ENCODE measurements at places on chromosomes 13 and 19. TPM values are rescaled to one million over a fixed set of nuclear protein-coding genes. Genes with fewer than 3 reads are reported as not detected.
A peak's percentile ranks its signal among the peaks of the same experiment; 100 is the strongest.

KIR2DL3 gene
- total RNA-seq = not detected

DNA sequence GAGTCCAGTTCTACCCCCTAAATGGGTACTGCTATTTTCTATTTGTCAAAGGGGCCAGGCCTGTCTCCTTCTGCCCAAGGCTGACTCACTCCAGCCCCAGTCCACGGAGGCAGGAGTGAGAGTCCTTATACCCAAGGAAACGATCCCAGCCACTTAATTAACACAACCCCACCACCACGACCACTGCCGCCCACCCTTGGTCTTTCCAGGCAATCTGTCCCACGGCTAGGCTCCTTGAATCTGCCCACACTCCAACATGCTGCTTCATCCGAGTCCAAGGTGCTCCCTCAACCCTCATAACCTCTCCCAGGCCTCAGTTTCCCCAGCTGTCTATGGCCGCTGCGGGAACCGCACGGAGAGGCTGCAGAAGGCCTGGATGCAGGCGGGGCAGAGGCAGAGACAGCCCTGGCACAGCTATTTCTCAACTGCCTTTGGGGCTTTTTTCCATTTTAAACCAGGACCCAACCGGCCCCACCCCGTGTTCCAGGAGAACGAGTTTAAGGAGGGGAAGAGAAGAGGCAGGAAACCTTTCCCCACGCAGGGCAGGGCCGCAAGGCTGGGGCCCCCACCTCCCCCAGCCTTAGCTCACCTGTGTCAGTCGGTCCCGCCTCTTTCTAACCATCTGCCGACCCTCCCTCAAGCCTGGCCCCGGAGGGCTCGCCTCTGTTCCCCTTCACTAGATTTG lies 746 bp downstream of the RAB3D start:
- peaks cover 21% of the 10 kb centered on the region for H3K4me1 ChIP-seq
- DNase-seq = no peak
- no peak overlapping the region for H3K27ac ChIP-seq
- H3K4me3 ChIP-seq = peak overlapping the region; percentile 72
- H3K27me3 ChIP-seq = no peaks in the 10 kb centered on the region

EFNB2 gene
- total RNA-seq = 0.14 TPM

TUBA3C gene
- total RNA-seq = not detected

PLPPR3 gene
- not detected for total RNA-seq

DNA sequence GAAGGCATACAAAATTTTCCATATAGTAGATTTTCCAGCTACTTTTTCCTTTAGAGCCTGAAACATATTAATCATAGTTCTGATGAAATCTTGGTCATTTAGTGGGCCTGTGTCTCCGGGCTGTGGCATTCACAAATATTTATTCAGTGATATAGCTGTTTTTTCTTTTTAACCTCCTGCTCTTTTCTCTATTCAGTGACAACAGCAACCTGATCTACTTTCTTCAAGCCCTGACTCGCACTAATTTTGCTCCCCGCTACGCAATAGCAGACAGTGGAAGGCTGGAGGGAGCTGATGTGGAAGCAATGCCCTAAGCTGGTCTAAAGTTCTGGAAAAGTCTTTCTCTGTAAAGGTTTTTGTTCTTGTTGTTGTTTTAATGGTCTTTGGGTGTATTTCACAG lies 289.7 kb downstream of the SLITRK6 start:
- H3K27me3 ChIP-seq = no peaks in the 10 kb centered on the region
- H3K4me1 ChIP-seq = no peaks in the 10 kb centered on the region

IL11 gene
- total RNA-seq = 0.18 TPM

DNA sequence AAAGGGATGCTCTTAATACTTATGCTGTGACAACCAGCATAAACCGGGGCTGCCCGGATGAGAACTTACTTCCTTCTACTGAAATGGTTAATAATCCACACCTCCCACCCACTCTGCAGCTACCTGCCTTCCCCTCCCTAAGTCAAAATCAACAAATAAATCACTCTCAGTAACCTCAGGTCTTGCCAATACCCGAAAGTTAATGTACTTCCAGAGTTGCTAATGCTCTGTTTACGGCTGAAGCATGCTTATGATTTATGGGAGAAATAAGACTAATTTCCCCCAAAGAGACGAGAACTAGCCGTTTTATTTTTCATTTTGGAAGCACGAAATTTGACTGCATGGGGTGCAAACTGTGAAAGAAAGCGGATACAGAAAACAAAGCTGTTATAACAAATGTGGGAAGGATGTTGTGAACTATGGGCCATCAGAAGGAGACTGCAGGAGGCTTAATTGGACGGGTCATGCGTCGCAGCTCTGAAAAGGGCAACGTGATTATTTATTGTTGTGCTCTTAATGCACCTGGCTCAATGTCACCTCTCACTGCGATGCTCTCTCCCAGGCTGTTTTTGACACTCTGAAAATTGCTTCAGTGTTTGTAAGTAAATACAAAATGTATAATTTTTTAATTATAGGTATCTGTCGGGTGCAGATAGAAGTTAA lies 114.0 kb upstream of the SLC7A1 start:
- no peak for DNase-seq
- H3K4me3 ChIP-seq = no peak overlapping the region
- H3K36me3 ChIP-seq = no peaks in the 10 kb centered on the region
- peaks cover 2% of the 10 kb centered on the region for H3K27me3 ChIP-seq

- no peaks in the 10 kb centered on the region for H3K27me3 ChIP-seq
- no peak overlapping the region for H3K4me3 ChIP-seq
- H3K4me1 ChIP-seq = peaks cover 26% of the 10 kb centered on the region
- DNase-seq = no peak
- H3K36me3 ChIP-seq = no peaks in the 10 kb centered on the region
Observed at GRCh38 chr19:35458731-35459391, 10.8 kb downstream of the FFAR2 start.

ZNF837 gene
- 2.5 TPM for total RNA-seq

CEACAM1 gene
- 3.6 TPM for total RNA-seq

WDR87 gene
- not detected for total RNA-seq

GRCh38 chr13:101627556-101627943 lies 175.1 kb downstream of the ITGBL1 start:
- peaks cover 13% of the 10 kb centered on the region for H3K27me3 ChIP-seq
- no peak overlapping the region for H3K27ac ChIP-seq
- no peak for DNase-seq
- peaks cover 42% of the 10 kb centered on the region for H3K4me1 ChIP-seq
- H3K36me3 ChIP-seq = no peaks in the 10 kb centered on the region
- peak overlapping the region; percentile 1 for H3K4me3 ChIP-seq

- peaks cover 14% of the 10 kb centered on the region for H3K4me1 ChIP-seq
- peak; percentile 82 for DNase-seq
- H3K27ac ChIP-seq = no peak within 1 kb of the TSS
- peaks cover 37% of the 10 kb centered on the region for H3K27me3 ChIP-seq
Observed at GRCh38 chr19:35868172-35868822, at the start of gene APLP1. Gene APLP1 (plus strand): TSS chr19:35868574. CDS start chr19:35868637, 63 bp downstream.

DNA sequence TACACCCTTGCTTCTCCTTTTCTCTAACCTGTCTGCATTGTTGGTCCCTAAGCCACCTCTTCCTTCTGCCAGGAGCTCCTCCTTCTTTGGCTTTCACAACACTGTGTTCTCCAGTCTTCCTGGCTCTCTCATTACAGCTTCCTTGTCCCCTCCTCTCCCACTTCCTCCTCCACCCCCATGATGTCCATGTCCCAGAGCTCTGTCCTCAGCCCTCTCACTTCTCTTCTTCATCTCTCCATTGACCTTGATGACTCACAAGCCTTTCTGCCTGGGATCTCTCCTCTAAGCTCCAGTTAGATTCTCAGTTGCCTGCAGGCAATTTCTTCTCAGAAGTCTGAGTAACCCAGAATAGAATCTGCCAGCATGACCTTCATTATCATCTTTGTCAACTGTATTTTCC lies 100.3 kb upstream of the WASF3 start:
- H3K27me3 ChIP-seq = peaks cover 20% of the 10 kb centered on the region
- DNase-seq = no peak
- no peaks in the 10 kb centered on the region for H3K4me1 ChIP-seq
- no peak overlapping the region for H3K27ac ChIP-seq
- H3K4me3 ChIP-seq = no peak overlapping the region
- H3K36me3 ChIP-seq = no peaks in the 10 kb centered on the region
